ENCODE measurements at places on chromosomes 12 and 14.

DNA sequence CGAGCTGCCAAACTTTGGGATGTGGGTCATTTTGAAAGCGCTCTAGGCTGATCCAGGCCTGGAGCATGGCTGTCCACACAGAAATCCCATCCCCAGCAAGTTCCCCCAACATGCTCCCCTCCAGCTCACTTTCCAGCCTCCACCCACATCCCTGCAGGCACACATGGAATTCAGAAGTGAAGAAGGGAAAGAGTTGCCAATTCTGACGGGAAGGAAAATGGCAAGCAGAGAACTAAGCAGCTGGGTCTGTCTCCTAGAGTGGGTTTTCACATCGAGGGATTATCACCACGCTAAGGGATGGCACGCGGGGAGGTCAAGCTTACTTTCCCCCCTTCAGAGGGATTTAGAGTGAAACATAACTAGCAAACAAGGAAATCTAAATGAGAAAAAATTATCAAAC, 142.3 kb downstream of the RIMBP2 start:
- no peak for DNase-seq

DNA sequence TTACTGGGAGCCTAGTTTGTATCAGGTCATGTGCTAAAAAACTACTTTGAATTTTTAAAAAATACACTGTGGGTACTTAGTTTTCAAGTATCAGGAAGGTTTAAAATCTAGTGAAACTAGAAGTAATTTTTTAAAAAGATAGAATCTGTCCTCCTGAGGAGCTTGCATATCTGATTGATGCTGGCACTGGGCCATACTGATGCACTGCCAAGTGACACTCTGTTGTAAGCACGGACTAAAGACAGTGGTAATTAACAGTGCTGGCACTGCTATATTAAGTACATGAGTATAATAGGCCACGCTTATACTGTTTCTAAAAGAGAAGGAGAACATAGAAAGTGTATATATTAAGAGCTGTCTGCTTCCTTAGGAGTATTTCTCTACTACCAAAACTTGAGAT, 10.0 kb upstream of the TBC1D30 start:
- DNase-seq = no peak

GRCh38 chr14:74018174-74018585, 908 bp downstream of the ENTPD5 start:
- DNase-seq = no peak

- no peak for DNase-seq
Observed at GRCh38 chr12:27382171-27382795, 49.6 kb downstream of the BMAL2 start.

- DNase-seq = no peak
Observed at GRCh38 chr12:41663598-41664265, 475.6 kb downstream of the PDZRN4 start.

GRCh38 chr14:54312166-54312801, 84.5 kb upstream of the CDKN3 start:
- DNase-seq = no peak

GRCh38 chr14:104870368-104871144, 5.5 kb downstream of the CEP170B start:
- peak; percentile 17 for DNase-seq

- no peak for DNase-seq
Observed at GRCh38 chr12:8886502-8887284, 27.6 kb upstream of the PHC1 start.

DNA sequence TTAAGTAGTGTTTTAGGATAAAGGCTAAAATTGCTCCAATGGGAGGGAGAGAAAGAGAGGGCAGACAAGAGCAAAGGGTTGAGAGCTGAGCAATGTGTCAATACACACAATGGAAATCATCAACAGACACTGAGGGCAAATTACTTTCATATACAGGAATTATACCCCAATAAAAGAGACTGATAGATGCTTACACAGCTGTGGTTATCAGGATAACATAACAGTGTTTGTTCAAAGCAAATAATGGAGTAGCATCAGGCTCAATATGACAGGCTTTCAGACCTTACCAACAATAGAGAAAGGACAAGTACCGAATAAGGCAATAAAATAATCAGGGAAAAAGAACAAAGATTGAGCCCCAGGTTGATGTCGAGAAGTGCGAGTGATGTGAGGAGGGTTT, 53.4 kb upstream of the DIO2 start:
- DNase-seq = no peak

DNA sequence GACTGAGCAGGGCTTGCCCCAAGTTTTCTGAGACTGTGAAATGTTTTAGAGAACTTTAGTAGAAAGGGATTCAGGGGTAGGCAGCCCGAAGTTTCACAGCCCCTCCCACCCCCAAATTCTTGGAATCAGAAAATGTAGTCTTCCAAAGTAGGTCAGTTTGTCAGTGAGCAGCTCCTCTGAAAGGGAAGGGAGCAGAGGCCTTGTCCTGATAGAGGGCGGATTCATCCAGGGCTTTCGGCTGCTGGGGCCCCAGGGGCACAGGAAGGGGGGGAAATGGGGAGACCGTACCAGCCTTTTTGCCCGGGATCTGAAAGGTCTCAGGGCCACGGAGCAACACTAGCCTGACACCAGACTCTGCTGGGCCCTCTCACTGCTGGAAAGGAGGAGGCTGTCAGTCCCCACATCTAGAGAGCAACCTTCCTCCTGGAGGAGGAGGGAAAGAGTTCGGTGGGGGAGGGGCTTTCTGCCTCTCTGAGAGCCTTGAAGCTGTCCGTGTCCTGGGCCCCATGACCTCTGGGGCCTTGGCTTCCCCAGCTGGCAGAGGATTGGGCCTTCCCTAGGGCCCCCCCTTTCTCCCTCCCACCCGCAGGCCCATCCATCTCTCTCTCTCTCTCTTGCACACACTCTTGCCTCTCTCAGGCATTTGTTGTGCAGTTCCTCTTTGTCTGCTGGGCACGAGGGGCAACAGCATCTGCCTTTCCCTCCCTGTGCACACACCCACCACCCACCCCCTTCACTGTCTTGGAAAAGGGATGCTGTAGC, at the start of gene IKZF4:
IKZF4 (plus strand) TSS at position 621 of the 762 bp plus-strand sequence. CDS start 451 bp downstream, outside the sequence.
- DNase-seq = no peak

DNA sequence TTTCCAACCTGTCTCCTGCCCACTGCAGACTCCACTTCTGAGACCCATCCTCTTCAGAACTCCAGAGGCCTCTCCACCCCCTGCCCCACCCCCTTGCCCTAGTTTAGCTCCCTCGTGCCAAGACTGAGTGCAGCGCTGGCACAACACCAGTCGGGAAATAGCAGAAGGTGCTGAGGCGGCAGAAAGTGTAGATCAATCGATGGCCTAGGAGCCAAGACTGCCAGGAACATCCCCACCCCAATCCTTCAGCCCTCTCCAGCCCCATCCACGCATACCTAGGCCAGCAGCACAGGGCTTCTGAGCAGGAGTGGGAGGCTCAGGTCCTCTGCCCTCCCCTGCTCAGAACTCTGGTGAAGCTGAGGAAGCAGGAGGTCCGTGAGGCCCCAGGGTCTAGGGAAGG, 1.1 kb downstream of the CPNE6 start:
- DNase-seq = no peak

- no peak for DNase-seq
Observed at GRCh38 chr12:58408516-58408915, 467.1 kb downstream of the ATP23 start.

DNA sequence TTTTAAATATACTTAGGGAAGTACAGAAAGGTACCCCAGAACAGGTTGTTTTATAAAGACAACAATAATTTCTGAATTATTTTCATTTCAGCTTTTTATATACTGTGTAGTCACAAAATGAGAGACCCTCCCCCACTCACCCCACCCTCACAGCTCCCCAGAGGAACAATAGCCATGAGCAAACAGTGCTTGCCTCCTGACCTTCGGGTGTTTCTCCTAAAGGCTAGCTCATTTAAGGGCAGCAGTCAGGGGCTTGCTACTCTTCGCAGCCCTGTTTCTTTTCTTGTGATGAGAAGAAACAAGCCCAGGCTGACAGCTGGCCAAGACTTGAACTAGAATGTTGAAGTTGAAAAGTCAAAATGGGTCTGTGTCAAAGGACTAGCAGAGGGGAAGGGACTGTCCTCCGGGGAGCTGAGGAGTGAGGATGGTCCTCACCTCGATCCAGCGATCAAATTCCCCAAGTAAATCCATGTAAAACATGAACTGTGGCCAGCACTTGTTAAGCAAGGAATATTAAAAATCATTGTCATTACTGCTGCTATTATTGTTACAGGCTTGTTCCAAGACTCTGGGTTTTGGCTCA, 133.8 kb upstream of the ARHGAP5 start:
- DNase-seq = no peak

DNA sequence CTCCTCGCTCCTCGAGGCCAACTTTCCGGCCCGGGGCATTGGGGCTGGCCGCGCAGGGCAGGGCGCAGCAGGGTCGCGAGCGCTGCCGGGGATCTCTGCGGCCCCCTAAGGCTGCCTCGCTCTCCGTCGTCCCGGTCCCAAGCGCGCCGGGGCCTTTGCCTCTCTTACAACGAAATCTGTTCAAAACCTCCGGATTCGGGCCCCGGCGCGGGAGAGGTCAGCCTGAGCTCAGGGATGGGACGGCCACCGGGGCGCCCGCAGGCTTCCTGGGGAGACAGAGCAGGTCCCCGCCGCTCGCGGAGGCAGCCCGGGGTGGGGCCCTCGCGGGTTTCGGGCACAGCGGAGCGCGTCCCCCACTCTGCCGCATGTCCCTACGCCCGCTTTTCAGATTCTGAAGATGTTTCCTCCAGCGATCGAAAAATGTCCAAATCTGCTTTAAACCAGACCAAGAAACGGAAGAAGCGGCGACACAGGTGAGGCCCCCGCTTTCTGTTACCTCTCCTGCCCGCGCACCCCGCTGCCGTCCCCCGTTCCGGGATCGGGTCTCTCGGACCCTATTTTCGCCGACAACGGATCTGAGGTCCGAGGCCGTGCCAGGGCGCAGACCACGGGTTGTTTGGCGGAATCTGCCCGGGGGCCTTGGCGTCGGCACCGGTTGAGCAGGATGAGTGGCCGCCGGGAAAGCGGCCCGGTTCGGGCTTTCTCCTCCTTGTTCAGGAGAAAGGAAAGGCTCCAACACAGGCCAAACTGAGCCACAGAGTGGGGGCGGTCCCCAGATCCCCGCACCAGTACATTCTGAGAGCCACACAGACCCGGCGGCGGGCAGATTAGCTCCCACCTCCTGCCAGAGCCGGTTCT, 1.8 kb downstream of the VSX2 start:
- DNase-seq = no peak

DNA sequence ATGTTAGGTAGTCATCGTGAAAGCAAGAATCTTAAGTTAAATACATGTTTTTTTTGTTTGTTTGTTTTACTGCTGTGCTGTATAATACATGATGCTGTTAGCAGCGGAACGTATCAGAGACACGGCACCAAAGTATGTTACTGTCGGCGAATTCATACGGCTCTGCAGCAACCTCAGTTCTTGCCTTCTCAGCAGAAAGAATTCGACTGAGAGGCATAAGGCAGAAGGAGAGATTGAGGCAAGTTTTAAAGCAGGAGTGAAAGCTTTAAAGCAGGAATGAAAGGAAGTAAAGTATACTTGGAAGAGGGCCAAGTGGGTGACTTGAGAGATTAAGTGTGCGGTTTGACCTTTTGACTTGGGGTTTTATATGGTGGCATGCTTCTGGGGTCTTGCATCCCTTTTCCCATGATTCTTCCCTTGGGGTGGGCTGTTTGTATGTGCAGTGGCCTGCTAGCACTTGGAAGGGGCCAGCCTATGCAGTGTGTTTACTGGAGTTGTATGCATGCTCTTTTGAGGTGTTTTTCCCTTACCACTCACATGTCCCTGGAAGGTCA, 23.7 kb downstream of the LEMD3 start:
- no peak for DNase-seq

DNA sequence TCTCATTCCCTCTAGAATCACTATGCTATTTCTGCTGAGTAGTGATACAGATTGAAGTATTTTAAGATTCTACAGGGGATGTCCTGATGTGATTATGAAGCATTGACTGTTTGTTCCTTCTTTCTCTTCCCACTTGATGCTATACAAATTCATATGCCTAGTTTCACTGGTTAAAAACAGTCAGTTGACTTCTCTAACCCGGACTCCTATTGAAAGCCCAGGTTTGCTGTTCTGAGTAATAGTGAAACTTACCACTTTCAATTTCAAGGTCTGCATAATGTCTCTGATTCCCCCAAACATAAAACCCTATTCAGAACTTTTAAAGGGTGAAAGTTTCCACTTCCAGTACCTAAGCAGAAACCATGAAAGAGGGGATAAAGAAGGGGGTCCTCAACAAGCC, 117.7 kb upstream of the RPL10L start:
- DNase-seq = no peak

DNA sequence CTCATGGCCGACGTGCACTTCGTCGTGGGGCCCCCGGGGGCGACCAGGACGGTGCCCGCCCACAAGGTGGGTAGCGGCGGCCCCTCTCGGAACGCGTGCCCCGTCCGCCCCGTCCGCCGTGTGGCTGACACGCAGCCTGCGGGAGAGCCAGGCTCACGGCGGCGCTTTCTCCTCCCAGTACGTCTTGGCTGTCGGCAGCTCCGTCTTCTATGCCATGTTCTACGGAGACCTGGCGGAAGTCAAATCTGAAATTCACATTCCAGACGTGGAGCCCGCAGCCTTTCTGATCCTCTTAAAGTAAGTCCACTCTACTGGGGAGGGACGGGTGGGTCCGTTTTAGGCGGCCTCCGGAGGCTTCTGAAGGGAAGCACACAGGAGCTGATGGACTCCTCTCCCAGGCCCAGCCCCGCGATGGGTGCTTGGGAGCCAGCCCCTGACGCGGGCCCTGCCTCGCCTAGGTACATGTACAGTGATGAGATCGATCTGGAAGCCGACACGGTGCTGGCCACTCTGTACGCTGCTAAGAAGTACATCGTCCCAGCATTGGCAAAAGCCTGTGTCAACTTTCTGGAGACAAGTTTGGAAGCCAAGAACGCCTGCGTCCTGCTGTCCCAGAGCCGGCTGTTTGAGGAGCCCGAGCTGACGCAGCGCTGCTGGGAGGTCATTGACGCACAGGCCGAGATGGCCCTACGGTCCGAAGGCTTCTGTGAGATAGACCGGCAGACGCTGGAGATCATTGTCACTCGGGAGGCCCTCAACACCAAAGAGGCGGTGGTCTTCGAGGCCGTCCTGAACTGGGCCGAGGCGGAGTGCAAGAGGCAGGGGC, 1.1 kb downstream of the BTBD6 start:
- no peak for DNase-seq

DNA sequence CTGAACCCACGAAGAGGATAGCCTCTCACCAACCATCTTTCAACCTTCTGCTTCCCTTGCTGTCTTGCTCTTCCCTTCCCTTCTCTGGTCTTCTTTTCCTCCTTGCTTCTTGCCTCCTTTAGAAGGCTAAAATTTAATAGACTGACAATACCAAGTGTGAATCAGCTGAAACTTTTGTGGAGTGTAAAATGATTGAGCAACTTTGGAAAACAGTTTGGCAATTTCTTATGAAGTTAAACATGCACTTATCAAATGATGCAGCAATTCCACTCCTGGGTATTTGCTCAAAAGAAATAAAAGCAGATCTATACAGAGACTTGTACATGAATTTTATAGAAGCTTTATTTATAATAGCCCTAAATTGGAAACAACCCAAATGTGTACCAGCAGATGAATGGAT, 3.3 kb upstream of the KRT86 start:
- no peak for DNase-seq

- DNase-seq = no peak
Observed at GRCh38 chr14:59020382-59020781, 168.1 kb upstream of the DAAM1 start.

Measured in activated naive CD4-positive, alpha-beta T cell (primary cell).